ENCODE measurements at places on chromosomes 5 and 9. TPM values are rescaled to one million over a fixed set of nuclear protein-coding genes. Genes with fewer than 3 reads are reported as not detected.
A peak's percentile ranks its signal among the peaks of the same experiment; 100 is the strongest.

Gene TTC16
- 0.06 TPM for total RNA-seq

Gene RALGDS
- 65.7 TPM for total RNA-seq

Gene PPIC
- 118 TPM for total RNA-seq

Gene PCDHGB3
- total RNA-seq = 0.71 TPM

DNA sequence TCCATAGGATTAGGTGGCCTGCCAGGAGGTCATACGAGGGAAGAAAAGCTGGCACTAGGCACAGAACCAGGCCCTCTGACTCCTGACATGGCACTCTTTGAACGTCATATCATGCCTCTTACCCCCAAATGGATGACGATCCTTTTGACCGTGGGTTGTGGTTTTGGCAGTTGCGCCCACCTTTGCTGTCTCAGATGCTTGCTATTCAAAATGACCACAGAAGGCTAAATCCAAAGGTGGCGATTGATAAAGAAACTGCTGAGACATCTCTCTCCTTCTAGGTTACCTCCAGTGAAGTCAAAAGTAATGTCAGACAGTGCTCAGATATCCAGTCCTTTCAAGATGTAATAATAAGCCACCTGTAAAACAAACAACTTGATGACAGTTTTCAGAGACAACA lies 385.0 kb downstream of the EFNA5 start:
- no peak overlapping the region for H3K4me3 ChIP-seq
- H3K36me3 ChIP-seq = no peaks in the 10 kb centered on the region
- no peaks in the 10 kb centered on the region for H3K27me3 ChIP-seq

DNA sequence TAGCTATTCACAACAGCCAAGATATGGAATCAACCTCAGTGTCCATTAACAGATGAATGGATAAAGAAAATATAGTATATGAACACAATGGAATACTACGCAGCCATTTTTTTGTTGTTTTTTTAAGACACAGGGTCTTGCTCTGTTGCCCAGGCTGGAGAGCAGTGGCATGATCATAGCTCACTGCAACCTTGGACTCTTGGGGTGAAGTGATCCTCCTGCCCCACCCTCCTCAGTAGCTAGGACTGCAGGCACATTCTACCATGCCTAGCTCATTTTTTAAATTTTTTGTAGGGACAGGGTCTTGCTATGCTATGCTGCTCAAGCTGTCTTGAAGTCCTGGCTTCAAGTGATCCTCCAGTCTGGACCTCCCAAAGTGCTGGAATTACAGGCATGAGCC lies 38.5 kb downstream of the CERT1 start:
- no peak for DNase-seq
- H3K4me3 ChIP-seq = no peak overlapping the region
- no peaks in the 10 kb centered on the region for H3K36me3 ChIP-seq
- H3K27ac ChIP-seq = no peak overlapping the region

DNA sequence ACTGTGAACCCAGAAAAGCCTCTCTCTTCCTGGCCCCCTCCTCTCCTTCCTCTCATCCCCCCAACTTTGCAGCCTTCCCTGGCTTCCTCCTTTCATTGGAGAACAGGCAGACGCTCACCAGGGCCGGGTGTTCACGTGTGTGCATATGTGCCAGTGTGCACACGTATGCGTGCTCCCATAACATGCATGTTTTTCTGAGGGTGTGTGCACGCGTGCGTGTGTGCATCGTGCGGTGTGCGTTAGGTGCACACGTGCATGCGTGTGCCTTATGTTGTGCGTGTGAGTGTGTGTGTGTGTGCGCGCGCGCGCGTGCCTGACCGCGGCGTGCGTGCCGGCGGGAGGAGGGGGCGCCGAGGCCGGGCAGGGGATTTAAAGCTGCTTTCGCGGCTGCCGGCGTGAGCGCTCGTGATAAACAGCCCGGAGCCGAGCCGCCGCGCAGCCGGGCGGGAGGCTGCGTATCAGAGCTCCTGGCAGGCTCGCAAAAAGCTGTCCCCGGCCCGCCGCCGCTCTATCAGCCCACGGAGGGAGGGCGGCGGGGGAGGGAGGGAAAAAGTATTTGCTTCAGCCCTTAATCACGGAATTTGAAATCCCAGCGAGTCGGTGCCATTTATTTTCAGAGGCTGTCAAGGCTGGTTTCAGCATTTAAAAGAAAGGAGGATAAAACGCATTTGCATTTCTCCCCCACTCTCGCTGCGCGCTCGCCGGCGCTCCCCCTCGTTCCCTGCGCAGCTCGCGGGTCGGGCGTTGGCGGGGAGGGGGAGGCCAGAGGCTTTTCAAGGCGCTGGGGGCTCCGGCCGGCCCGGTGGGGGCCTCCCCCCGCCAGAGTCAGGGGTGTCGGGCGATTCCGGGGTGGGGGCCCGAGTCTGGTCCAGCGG lies 183.9 kb downstream of the C9orf50 start:
- H3K27ac ChIP-seq = peak overlapping the region; percentile 71
- H3K4me3 ChIP-seq = peak overlapping the region; percentile 36
- peak; percentile 92 for DNase-seq

All from cardiac muscle cell (in vitro differentiated cells and primary cell).